ENCODE measurements at places on chromosomes 4 and X.

GRCh38 chr4:2810388-2810787 is 17.5 kb downstream of the SH3BP2 start:
- no peak for DNase-seq

- no peak for DNase-seq
Measured at GRCh38 chr4:76373919-76374552, 46.9 kb downstream of the CCDC158 start.

DNA sequence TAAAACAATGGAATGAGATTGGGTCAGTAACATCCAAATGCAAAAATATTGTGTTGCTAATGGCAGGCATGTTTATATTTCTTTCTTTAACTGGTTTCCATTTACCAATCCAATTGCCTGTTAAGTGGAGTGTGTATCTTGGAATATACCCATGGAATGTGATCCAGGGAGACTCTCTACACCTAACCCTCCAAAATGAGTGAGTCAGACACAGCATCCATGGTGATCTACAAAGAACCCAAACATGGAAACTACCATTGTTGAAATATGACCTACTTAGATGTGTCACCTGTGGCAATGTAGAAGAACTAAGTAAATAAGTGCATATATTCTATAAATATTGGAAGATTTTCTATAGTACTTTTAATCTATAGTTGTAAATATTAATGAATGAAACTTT is 110.3 kb downstream of the AREG start:
- DNase-seq: no peak

DNA sequence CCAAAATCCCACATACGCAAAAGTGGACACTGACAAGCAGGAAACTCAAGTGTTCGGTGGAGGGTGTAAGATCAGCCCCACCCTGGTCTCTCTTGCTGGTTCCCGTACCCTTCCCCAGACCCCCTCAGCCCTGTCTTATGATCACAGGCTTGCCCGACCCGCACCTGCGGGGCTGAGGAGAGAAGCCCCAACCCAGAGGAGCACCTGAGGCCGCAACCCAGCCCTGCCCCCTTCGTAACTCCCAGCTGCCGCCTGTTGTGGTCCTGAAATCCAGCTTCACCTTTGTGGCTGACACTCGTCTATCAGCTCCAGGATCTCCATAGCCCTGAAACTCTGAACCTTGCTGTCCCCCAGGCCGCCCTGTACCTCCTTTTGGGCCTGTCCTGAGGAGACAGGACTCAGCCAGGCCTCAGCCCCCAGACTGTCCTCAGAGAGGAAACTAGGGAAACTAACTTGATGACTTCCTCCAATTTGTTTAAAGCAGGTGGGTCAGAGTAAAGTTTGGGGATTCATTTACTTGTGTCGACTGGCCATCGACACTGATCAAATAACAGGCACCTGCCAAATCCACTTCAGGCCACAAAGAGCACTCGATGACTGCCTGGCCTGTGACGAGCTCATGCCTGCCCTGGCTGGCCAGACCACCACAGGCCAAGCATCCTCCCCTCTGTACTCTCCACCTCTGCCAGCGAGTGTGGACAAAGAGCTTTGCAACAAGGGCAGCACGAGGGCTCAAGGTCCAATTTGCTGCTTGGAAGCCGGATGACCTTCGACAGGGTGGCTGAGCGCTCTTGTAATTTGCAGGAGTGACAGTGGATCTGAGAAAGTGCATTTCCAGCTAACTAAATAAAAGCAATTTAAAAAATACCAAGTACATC is 19.3 kb downstream of the DCTD start:
- DNase-seq: no peak

DNA sequence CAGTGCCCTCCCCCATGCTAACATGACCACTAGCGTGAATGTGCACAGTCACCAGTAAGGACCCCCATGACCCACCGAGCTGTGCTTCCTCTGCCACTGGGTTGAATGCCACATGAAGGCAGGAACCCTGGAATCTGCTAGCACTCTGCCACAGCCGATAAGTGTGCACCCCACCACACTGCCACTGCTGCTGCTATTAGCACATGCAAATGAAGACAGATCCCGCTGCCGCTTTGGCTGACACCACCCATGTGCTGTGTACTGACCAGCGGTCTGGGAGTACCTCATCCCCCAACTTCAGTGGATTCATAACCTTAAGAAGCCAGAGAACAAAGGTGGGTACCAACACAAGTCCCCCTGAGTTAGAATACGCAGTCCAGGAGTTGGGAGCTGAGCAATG is 200.9 kb upstream of the ARHGEF9 start:
- DNase-seq: no peak

- DNase-seq: no peak
Measured at GRCh38 chr4:38775326-38775725, 7.5 kb downstream of the TLR10 start.

DNA sequence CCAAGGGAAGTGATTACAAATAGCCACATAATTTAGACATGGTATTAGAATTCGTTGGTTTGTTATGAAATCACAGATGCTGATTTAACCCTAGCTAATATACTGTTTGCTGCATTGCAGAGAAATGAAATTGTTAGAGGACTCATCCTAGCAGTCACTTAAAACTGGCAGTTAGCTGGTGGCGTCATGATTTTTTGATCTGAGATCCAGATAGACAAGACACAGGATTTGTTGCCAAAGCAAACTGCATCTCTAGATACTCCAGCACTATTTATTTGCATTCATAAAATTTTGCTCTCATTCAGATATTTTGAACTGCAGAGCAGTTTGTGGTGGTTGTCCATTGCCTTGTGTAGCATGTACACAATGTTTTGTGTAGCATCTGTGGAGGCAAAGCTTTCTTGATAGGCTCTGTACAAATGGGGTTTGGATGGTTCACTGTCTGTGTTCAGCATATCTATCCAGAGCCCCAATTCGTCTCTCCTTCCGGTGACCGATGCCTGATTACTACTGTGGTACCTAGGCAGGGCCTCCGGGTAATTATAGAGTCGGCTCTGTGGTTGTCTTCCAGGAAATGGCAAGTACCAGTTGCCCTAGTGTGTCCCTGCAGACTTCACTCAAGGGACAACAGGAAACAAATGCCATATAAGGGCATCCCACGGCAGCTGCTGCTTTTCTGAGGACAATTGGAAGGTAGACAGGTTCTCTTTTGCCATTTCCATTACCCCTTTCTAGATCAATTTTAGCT is 30.1 kb upstream of the SPARCL1 start:
- DNase-seq: peak; percentile 16

DNA sequence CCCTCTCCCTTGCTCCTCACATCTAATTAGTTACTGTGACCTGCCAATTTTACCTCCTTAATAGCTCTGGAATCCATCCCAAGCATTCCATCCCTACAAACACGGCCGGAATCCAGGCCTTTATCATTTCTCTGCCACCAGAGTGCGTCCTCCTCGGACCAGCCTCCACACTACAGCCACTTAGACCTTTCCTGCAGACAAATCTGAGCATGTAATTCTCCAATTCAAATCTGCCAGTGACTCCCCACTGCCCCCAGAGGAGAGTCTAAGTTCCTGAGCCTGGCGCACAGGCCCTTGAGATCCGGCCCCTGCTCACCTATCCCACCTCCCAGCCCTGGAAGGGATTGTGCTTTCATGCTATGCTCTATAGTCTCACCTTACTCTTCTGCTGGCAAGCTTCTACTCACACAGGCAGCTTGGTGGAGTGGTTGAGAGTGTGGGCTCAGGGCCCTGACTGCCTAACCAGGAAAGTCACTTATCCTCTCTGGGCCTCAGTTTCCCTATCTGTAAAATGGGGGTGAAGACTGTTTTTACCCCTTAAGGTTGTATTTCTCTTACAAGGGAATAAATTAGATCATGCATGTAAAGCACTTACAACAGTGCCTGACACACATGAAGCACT is 31.2 kb downstream of the PJA1 start:
- no peak for DNase-seq

GRCh38 chrX:66408507-66408906 is 230.4 kb downstream of the EDA2R start:
- no peak for DNase-seq

GRCh38 chr4:1233641-1234308 is 15.2 kb downstream of the CTBP1 start:
- DNase-seq: no peak

- DNase-seq: no peak
Measured at GRCh38 chr4:139239127-139239772, 40.8 kb downstream of the MGARP start.

DNA sequence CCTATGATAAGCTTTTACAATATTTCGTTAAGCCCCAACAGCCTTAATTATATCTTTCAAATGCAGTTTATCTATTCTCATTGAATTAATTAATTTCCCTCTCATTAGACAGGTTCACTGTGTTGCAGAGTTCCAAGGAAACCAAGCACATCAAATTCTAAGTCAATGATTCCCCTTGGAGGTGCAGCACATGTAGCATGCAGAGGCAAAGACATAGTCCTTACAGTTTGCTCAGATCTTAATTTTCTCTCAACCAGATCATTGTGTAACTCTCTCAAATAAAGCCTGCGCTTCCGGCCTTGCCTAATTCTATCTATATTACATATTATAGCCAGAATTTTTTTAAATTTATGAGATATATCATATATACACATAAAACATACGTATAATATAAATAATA is 205.4 kb downstream of the GRIA2 start:
- DNase-seq: no peak

- no peak for DNase-seq
Measured at GRCh38 chrX:140608111-140608510, 101.4 kb upstream of the LINC00632 start.

- peak; percentile 10 for DNase-seq
Measured at GRCh38 chr4:77959566-77960338, 97.1 kb downstream of the MRPL1 start.

DNA sequence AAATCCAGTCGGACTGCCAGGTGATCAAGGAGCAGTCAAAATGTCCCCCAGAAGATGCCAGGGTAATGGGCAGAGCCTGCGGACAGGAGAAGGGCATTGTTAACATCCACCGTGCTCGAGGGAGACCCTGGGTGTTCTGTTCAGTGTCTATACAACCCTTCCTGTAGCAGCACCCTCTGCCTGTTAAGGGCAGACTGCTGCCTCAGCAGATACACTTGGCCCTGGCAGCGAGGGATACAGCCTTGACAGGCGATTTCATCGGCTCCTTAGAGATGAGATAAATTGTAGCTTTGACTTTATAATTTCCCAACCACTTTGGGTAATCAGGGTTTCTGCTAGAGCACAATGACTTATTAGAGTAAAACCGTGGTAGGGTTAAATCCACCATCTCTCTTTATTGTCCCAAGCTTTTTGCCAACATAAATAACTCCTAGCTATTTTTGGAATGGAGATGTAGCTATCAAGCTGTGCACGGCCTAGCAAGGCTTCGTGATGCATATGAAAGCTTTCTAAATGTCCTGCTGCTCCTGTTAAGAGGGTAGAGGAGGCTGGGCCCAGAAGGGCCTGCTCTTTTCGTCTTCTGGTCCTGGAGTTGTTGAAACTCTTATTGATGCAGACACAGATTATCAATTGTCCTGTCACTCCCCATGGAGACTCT is 195.9 kb downstream of the CPEB2 start:
- DNase-seq: no peak

- DNase-seq: no peak
Measured at GRCh38 chr4:37648084-37648817, 37.9 kb downstream of the RELL1 start.

DNA sequence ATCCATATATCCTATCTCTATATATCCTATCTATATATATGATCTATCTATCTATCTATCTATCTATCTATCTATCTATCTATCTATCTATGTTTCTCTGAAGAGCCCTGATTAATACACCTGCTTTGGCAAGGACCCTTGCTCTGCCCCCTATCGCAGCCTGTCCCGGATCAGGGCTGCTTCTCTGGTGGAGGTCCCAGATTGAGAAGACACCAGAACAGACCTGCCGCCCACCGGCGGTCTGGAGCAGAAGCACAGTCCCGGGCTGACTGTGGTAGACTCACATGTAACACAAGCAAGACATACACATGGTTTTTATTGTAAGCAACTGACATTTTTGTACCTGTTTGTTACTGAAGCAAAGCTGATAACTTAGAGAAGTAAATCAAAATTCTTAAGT is 52.8 kb downstream of the ING2 start:
- DNase-seq: no peak

GRCh38 chr4:8905773-8906667 is 34.4 kb upstream of the HMX1 start:
- DNase-seq: no peak

- no peak for DNase-seq
Measured at GRCh38 chrX:131792789-131793462, 230.2 kb upstream of the STK26 start.

- peak; percentile 21 for DNase-seq
Measured at GRCh38 chr4:112327965-112328733, 31.0 kb downstream of the ALPK1 start.

DNA sequence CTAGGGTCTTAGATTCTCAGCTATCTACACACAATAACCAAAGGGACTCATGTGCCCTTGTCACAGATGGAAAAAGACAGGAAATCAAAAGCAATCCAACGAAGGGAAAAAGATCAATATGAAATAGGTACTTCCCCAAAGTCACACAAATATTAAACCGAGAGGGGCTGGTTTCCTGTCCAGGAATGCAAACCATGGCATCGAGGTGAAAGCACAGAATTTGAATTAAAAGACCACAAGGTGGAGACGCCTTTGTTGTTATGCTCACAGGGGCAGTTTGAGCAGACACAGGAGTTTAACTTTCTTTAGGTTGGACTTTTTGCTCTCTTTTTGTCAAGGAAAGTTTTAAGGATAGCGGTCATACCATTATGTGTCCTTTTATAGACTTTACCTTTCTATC is 14.3 kb downstream of the H2BW1 start:
- DNase-seq: no peak

DNA sequence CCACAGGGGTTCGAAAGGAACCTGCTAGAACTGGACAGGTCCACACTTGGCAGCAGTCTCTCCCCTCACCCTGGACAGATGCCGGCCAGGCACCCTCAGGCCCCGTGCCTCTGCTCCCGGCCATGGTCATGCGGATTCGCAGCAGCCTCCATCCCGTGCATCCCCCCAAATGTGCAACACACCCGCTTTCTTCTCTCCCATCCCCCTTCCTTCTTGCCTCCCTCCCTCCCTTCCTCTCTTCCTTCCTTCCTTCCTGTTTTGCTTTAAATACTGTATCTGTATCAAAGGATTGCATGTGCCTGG is 35.0 kb upstream of the HMX1 start:
- DNase-seq: no peak

DNA sequence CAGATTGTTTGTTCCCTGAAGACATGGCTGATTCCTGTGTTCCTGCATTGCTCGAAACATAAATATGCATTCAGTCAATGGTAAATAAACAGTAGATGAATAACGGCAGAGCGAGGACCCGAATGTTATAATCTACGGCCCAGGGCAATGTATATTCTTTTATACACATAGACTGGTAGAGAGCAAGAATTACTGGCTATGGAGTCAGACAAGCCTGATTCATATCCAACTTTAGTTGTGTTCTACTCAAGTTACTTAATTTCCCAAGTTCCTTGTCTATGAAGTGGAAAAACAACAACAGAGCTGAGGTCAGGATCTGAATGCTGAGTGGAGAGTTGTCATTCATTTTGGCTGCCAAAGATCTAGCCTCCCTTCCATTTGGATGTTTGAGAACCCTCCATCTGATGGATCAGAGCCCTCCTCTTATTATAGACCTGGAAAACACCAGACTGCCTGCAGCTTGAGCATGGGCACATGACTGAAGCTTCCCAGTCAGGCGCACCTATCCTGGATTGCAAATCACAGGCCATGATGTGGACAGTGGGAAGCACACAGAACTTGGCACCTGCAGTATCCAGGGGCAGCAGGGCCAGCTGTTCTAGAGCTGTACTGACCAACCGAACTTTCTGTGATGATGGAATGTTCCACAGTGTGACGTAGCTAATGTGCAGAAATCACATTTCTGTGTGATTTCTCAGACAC is 80.1 kb downstream of the FAM184B start:
- no peak for DNase-seq

Data from stimulated activated CD4-positive, alpha-beta T cell treated with anti-CD3 and anti-CD28 coated beads, Interleukin-4, amount 100 ng/mL, for 24 hours (primary cell).